ENCODE measurements at places on chromosomes 3 and 15.
A peak's percentile ranks its signal among the peaks of the same experiment; 100 is the strongest.

GRCh38 chr3:126947429-126947828 is 35.5 kb upstream of the PLXNA1 start:
- DNase-seq, result no peak

DNA sequence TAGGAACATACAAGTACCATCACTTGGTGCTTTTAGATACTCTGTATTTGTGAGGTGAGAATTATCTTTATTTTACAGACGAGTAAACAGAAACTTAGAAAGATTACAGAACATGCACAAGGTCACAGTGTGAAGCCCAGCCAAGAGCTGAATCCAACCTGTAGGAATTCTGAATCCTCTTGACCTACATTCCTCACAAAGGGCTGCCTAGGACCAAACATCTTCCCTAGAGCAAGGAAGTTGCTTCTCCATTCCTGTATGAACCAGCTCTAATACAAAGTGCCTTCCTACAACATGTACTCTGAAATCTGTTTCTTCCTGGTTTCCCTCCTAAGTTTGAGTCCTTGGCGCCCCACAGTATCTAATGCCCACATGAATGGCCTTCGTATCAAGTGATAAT is 2.9 kb downstream of the HDGFL3 start:
- no peak for DNase-seq

- DNase-seq, result no peak
Measured at GRCh38 chr3:126098391-126098858, 14.5 kb upstream of the SLC41A3 start.

GRCh38 chr3:132690040-132690439 is 29.9 kb downstream of the UBA5 start:
- no peak for DNase-seq

DNA sequence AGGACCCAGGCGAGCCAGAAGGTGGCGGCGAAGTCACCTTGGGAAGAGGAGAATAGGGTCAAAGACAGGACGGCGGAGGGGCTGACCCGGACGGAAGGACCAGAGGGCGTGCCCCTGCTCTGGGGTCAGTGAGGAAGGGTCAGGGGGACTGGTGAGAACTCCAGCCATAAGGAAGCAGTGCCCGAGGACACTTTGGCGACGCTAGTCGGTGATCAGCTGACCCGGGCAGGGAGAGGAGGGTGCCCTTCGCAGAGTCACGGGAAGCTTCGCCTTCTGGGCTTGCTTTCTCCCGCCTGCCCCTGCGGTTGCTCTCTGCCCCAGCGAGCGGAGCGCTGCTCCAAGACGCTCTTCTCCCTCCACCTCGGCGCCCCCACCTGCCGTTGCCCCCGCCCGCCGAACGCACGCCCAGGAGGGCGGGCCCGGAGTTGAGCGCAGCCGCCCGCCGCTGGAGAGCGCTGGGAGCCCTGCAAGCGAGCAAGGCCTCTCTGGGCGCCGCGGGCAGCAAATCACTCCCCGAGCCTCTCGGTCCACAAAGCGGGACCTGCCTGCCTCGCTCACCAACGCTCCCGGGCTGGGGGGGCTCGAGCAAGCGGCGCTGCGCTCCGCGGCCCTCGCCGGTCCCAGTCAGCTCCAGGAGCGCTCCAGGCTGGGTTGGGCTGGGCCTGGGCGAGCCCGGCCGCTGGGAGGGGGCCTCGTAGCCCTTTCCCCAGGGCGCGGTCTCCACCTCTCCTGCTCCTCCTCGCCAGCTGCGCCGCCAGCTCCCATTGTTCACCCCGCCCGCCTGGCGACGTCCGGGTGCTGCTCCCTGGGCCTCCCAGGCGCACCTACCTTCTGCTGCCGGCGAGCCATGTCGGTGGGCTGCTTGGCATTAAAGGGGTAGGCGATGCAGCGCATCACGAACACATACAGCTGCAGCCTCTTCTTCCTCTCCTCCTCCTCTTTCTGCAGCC is 1.2 kb downstream of the CADPS start:
- no peak for DNase-seq

GRCh38 chr15:83955806-83956265 is 279.7 kb upstream of the GOLGA6L4 start:
- DNase-seq, result no peak

DNA sequence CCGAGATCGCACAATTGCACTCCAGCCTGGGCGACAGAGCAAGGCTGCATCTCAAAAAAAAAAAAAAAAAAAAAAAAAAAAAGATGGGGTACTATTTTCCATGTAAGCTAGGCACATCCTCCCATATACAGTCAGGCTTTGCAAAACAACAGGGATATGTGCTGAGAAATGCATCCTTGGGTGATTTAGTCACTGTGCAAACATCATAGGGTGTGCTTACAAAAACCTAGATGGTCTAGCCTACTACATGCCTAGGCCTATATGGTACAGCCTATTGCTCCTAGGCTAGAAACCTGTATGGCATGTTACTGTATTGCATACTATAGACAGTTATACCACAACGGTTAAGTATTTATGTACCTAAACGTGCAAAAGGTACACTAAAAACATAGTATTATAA is 75.0 kb downstream of the TTBK2 start:
- DNase-seq, result no peak

DNA sequence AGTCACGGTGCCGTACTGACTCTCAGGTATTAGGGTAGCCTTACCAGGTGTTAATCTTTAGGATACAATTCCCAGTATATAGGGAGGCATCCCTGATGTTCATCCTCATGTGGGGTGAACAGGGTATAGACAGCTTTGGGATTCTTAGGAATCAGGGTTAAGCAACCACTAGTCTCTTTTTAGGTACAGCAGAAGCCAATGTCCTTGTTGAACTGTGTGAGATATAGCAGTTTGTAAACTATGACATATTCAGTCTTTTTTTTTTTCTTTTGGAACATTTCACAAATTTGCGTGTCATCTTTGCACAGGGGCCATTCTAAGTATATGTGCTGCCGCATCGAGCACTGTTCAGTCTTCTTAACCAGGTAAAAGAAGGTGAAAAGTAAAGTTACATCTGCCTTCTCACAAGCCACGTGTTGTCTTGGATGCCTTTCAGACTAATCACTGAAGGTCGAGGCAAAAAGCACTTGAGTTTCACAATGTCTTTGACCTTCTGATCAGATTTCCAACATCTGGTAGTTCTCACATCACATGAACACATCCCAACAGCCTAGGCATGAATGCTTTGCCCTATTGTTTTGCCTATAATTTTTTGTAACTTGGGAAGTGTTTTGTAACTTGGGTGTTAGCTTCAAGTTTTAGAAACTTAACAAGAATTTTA is 17.2 kb downstream of the TSEN2 start:
- no peak for DNase-seq

GRCh38 chr3:107524326-107524840 is 1.6 kb downstream of the BBX start:
- peak; percentile 25 for DNase-seq

DNA sequence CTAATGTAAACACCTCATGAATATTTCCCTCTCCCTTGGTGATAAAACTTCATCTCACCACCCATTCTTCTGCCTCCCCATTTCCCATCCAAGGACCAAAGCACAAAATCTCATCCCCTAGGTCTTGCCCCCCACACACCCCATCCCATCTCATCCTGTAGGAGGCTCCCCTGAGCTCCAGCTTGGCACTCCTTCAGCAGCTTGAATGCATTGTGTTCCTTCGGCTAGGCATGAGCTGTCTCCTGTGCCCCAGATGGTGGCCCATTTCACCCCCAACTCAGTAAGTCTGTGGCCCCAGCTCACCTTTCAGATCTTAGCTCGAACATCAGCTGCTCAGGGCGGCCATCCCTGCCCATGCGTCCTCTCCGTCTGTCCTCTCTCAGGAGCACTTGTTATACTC is 203.6 kb upstream of the NR2F2 start:
- no peak for DNase-seq

GRCh38 chr15:97654481-97655076 is 305.9 kb upstream of the ARRDC4 start:
- DNase-seq, result no peak

DNA sequence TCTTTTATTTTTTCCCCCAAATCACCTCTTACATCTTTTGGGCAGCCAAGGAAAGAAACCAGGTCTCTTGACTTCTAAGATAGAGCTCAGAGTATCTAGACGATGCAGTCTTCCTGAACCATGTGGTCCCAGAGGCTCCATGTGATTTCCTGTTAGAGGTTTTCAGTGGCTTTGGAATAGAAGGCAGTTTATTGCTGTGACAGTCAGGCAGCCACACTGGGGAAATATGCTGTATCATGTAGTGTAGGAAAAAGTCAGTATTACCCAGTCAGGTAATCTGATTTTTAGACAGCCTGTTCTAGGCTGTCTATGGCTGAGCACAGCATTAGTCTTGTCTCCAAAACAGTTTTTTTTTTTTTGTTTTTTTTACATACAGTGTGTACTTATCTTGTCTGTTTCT is 294.3 kb downstream of the THSD4 start:
- DNase-seq, result no peak

DNA sequence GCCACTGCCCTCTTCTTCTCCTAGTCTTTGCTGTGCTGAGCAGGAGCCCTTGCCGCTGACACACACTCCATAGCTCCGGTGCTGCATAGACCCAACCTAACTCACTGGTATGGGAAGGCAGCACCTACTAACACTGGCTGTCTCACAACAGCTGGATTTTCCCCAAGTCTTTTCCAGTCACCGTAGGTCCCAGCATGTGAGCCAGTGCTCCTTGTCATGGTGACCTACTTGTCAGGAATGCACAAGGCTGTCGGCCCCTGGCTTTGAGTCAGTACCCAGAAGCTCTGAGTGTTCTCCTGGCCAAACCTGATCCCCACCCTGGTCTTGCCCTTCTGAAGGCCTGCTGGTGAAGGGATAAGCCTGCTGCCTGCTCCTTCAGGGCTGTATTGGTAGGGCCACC is 25.7 kb downstream of the AMOTL2 start:
- DNase-seq, result no peak

DNA sequence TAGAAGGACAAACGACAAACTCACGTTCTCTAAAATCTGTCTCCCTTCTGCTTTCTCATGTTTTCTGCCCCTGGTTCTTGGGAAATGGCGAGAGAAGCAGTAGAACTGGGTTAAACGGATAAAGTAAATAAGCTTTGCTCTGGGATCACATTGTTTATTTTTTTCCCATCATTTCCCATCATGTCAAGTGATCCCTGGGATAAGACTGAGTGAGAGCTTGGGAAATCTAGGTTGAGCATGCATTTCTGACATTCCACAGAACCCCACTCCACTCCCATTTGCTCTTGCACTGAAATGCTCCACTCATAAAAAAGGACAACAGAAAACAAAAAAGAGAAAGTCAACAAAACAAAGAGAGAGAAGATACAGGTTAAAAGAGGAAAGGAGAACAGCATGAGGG is 69.1 kb downstream of the SEMA6D start:
- no peak for DNase-seq

GRCh38 chr3:128805772-128806171 is 73.6 kb upstream of the ACAD9 start:
- no peak for DNase-seq

DNA sequence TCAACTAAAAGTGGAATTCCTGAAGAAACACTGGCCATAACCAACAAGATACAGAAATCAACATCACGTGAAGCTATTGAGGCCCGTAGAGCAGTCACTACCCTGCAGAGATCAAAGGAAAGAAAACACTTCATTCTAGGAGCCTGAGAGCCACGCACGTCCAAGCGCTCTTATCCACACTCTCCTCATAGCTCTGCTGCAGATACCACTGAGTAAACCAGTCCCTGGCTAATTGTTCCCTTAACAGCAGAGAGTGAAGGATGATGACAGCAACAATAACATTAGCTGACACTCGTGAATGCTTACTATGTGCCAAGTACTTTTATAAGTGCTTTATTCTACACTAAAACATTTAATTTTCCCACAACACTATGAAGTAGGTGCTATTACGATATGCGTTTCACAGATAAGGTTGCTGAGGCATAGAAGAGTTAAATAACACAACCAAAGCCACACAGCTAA is 271.0 kb upstream of the GADL1 start:
- no peak for DNase-seq

DNA sequence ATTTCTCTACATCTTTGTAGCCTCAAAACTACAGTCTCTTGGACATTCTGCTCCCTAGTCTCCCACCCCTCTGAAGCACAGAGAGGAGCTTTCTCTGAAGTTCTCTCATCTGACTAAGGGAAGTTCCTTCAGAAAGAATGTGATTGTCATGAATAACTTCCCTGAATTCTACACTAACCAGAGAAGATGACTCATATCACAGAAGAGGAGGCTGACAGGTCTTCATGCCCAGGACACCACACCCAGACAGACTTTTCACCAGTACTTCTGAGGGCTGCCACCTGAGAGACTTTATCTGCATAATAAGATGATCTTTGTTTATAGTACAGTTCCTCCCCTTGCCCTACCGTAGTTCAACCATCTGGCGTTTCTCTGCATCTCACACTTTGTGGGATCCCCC is 52.8 kb downstream of the CDIN1 start:
- no peak for DNase-seq

DNA sequence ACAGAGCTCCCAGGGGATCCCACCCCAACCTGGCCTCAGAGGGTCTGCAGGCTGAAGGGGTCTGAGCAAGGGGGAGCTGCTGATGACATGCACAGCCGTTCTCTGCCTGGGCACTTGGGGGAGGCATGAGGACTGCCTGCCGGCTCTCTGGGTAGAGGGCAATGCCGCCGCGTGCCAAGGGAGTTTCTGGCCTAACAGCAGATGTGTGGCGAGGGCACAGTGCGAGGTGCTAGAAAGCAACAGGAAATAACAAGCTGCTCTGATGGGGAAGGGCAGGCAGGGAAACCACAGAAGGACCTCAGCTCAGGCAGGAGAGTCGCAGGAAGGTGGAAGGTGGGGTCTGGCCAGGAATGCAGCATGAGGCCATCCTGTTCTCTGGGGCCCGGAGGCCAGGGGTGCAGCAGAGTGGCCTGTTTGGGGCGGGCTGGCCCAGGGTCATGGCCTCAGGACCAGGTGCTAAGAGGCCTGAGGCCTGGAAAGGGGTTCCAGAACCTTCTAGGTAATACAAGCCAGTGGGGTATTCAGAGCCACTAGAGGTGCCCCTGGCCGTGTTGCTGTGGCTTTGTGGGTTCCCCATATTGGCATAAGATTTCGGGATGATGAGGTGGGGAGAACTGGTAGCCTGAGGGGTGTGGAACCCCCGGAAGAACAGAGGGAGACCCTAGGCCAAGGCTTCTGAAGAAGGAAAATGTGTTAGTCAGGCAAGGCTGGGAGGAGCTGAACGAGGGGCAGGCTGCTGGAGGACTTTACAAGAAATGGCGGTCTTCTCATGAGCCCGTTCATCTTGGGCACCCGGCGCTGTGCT is 41.2 kb downstream of the RGMA start:
- DNase-seq, result peak; percentile 42

- no peak for DNase-seq
Measured at GRCh38 chr15:98943601-98944151, 63.9 kb downstream of the PGPEP1L start.

GRCh38 chr3:33848624-33849347 is 50.4 kb downstream of the PDCD6IP start:
- DNase-seq, result no peak

GRCh38 chr3:181493423-181493822 is 218.3 kb upstream of the SOX2 start:
- DNase-seq, result no peak

DNA sequence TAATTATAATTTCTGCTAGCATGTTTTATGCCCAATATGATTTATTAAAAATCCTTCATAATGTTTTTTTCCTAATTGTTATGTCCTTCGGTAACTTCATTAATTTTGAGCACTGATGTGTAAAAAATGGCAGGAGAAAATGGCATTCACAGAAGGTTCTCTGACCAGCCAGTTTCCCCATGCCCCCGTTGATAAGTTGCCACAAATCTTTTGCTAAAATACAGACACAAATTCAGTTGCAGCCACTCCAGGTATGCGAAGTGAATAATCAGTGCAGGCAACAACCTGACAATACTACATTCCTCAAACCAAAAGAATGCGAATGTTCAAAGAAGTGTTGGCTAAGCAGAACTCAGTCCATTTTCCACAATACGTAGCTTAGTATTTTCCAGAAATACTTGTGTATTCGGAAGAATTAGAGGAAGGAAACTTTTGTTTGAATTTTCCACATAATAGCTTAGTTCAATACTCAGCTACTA is 32.7 kb downstream of the CHL1 start:
- no peak for DNase-seq
